ENCODE measurements at places on chromosomes 6 and 20.

GRCh38 chr6:11847515-11848345, 69.1 kb upstream of the ADTRP start:
- no peak for DNase-seq

DNA sequence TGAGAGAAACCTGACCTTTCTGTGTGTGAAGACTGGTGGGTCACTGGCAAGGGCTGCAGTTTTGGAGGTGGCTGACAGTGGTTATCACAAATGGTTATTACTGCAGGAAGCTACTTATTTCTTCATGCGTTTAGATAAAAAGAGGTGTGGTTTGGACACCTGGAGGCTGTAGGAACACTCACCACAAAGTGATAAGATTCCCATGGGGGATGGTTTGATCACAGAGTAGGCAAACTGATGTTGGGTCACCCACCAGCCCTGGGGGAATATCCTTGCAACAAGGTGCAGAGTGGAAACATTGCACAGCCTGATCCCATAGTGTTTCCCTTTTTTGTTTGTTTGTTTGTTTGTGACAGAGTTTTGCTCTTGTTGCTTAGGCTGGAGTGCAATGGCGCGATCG, 33.9 kb upstream of the RNGTT start:
- no peak for DNase-seq

DNA sequence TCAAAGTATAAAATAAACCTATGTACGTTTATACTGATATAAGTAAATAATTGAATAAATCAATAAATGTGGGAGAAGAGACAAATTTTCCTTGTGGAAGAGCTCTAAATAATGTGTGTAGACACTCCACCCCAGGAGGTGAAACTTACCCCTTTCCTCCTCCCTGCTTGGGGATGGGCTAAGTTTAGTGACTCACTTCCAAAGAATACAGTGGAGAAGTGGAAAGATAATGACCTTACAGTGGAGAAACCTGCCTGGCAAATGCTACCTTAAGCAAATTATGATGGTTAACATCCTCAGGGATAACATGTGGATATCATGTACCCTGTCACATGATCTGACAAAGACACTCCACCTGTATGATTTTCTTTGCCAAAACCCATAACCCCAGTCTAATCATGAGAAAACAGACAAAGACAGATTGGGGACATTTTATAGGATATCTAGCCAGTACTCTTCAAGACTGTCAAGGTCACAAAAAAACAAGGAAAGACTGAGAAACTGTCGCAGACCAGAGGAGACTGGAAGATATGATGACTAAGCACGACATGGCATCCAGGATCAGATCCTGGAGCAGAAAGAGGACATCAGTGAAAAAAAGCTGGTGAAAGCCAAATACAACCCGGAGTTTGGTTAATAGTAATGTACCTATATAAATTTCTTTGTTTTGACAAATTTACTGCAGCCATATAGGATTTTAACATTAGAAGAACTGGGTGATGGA, 195.5 kb upstream of the PRDM1 start:
- DNase-seq = no peak

DNA sequence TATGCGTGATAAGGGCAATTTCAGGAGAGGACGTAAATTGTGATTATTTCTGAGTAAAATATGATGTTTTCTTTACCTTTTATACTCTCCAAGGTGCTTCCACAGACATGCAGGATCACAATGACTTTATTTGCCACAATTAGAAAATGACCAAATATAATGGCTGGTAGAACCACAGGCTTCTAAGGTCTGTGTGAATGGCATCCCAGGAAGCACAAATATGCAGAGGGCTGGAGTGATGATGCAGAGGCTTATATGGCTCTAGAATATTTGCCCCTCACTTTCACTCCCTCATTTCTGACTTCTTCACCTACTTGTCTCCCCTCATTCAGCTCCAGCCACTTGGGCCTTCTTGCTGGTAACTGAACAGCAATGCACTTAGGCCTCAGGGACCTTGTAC, 502.1 kb upstream of the MAP3K7 start:
- no peak for DNase-seq

- DNase-seq = no peak
Measured at GRCh38 chr6:10395704-10396546, 18.9 kb downstream of the TFAP2A start.

GRCh38 chr20:2658414-2659354, 5.3 kb downstream of the IDH3B start:
- DNase-seq = no peak

DNA sequence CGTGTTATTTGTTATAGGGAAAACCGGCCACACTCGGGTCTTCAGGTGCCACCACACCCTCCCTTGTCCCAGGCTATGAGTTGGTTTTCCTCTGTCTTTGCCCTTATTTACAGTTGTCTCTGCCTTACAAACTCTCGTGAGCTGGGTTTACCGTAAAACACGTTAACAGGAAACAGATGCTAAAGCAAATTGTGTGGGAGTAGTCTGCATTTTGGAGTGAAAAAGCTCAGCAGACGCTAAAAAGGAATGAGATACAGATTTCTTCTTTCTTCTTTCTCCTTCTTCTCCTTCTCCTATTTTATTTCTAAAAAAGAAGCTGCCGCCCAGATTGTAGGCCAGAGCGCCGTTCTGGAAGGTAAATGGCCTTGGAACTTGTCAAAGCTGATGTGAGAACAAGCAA, 51.9 kb downstream of the APCDD1L start:
- DNase-seq = no peak

GRCh38 chr20:21936261-21936660, 230.8 kb downstream of the PAX1 start:
- DNase-seq = no peak

GRCh38 chr6:68546620-68547019, 88.5 kb upstream of the ADGRB3 start:
- no peak for DNase-seq

- no peak for DNase-seq
Measured at GRCh38 chr6:137754866-137755265, 112.2 kb upstream of the TNFAIP3 start.

DNA sequence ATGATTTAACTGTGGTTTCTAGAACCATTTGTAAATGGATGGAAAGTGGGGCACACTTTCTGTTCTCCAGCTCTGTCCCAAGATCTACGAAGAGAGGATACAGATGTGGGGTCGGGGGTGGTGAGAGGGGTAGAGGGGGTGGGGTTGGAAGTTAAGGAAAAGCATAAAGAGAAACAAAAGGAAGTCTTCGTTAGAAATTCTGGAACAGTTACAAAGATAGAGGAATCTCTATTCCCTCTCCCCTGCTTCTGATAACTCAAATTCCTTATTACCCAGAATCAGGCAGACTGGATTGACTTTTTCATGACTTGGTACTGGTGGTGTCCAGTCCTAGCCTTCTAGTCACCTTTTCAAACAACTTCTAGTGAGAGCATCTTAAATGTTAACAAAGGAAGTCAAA, 4.9 kb downstream of the GCM1 start:
- DNase-seq = no peak

- DNase-seq = no peak
Measured at GRCh38 chr6:106530502-106530901, 98.8 kb downstream of the RTN4IP1 start.

GRCh38 chr6:29442719-29443118, 3.6 kb downstream of the OR10C1 start:
- no peak for DNase-seq

DNA sequence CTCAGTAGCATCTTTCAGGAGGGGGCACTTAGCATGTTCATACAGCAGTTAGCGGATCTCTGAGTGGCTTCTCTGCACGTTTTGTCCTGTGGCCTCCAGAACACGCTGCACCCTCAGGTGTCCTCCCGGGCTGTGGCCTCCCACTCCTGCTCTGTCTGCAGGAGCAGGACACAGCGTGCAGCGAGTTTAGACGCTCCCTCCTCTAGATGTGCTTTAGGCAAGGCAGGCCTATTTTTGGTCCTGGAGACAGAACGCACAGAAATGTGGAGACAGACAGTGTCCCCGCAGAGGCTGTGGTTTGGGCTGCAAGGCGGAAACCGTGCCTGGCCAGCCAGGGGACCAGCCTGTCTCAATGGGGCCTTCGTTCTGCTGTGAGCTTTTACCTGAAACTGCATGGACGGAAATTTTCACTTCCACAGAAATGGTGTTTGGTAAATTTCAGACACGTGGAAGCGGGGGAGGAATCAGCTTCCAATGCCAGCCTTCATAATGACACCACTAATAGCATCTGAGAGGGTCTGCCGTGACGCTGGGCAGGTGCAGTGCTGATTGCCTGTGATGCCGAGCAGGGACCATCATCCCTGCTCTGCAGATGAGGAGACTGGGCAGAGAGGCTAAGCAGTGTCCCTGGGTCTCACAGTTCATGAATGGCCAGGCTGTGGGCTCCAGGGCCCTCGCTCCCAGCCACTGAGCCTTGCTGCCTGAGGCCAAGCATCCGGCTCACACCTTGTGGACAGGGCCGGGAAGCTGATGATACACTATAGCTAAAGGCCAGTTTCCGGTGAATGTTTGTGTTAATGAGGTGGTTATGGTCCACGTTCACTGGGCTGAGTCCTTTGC, 120.9 kb downstream of the SYCP2 start:
- no peak for DNase-seq

GRCh38 chr6:95768539-95768938, 191.2 kb downstream of the MANEA start:
- DNase-seq = no peak

GRCh38 chr6:4637691-4638433, 138.3 kb upstream of the CDYL start:
- no peak for DNase-seq

- DNase-seq = no peak
Measured at GRCh38 chr20:43809206-43809819, 82.5 kb upstream of the GTSF1L start.

- no peak for DNase-seq
Measured at GRCh38 chr20:61829526-61829925, 236.2 kb downstream of the TAF4 start.

DNA sequence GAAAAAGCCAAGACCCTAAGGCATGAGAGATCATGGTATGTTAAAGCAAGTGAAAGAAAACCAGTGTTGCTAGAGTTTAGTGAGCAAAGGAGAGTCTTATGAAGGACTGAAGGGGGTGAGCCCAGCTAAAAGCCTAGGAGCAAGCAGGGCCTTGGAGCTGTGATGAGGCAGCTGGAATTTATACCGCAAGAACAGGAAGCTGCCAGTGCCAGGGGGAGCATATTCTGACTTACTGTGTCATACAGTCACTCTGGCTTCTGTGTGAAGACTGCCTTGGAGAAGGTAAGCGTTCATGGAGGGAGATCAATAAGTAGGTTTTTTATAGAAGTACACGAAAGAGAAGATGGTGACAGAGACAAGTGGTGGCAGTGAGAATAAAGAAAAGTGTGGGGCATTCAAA, 308.9 kb upstream of the THEMIS start:
- DNase-seq = no peak

DNA sequence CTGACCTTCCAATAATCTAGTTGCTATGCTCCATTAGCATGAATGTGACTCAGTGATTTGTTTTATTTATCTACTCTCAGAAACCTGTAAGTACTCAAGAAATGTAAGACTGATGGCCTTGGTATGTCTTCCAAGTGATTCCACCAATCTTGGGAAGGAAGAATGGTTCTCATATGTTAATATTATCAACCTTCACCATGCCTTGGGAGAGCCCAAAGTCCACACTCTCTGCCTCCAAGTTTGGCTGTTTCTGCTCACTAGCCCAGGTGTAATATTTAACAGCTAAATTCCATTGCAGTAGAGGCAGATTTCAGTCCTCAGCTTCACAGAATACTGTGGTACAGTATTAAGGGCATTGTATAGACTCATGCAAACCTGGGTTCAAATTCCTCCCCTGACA, 51.8 kb downstream of the CLIC5 start:
- no peak for DNase-seq

- no peak for DNase-seq
Measured at GRCh38 chr6:74091136-74091793, 395.3 kb downstream of the CD109 start.

GRCh38 chr20:21083825-21084325, 22.3 kb downstream of the LINC00237 start:
- DNase-seq = no peak

GRCh38 chr6:75368864-75369402, 84.3 kb upstream of the TMEM30A start:
- no peak for DNase-seq

- no peak for DNase-seq
Measured at GRCh38 chr6:145838305-145838704, 23.7 kb upstream of the FBXO30 start.

GRCh38 chr6:39821742-39822532, 29.8 kb downstream of the DAAM2 start:
- no peak for DNase-seq

DNA sequence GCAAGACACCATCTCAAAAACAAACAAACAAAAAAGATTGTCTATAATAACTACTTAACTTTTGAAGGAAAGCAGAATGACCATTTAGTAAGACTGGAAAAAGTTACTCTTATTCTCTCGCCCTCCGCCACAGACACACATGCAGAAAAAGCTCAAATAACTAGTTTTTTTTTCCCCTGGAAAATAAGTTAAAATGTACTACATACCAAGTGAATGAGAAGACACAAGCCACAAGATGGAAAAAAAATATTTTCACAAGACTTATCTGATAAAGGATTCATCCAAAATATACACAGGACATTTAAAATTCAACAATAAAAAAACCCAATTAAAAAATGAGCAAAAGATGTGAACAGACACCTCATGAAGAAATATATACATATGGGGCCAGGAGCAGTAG, 31.9 kb downstream of the NUDT3 start:
- DNase-seq = no peak

DNA sequence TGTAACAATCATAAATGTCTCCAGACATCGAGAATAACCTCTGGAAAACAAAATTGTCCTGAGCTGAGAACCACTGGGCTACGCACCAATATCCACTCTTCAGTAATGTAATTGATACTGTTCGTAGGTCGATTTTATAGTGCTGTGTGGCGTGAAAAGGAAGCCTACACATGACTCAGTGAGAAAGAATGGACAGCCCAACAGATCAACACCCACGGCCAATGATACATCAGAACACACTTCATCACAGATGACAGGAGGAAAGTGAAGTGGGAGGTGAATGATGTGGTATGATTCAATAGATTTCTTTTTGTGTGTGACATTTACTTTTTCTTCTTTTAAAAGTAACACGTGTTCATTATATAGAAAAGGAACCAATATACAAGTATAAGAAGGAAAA, 93.5 kb downstream of the RPS12 start:
- no peak for DNase-seq

GRCh38 chr6:45416700-45417099, 39.0 kb upstream of the SUPT3H start:
- DNase-seq = no peak

GRCh38 chr6:26032340-26033084, 54.7 kb upstream of the HFE start:
- no peak for DNase-seq

DNA sequence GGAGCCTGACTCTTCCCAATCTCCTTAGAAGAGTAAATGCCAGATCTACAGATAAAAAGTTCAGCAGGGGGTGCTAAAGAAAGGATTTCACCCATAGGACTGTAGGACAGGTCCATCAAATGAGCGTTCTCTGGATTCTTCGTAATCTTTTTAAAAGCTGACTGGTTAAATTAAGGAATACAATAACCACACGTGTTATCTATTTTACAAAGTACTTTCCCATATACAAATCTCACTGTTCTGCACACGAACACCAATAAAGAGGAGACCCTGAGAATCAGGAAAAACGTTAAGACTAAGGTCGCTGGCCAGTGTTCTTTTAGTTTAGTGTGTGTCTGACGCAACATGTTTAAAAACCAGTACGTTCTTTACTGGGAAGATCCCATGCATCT, 542 bp downstream of the TUBE1 start:
- DNase-seq = no peak
